ENCODE measurements at places on chromosomes 6 and 20.

DNA sequence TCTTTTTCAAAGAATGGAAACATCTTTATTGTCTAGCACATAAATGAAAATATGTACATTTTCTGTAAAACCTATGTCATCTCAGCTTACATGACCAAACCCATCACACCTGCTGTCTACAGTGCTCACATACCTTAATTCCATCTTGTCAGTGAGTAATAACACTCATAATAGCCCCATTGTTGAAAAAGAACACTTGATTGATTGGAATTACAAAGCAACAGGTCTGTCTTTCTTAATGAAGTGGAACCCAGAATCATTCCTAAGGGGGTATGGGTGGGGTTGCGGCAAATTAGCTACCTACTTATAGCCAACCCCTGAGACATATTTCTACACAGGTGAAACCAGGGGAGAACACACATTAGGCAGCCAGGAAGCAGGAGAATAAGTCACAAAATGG, 20.2 kb downstream of the ADGRF4 start:
- no peak for DNase-seq

DNA sequence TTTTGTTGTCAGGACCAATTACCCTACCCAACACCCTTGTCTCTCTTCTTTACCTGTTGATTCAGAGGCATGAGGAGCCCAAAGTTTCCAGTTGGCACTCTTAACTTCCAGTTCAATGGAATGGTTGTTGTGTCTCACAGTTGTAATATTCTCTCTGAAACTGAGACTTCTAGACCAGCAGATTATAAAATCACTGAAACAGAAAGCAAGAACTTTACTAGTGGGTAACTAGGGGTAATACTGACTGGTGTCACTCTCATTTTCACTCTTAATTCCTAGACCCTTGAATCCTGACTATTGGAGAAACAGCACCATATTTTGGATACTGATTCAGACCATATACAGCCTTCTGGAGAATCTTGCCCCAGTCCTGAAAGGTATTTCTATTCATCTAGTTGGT, 140.2 kb upstream of the MMS22L start:
- DNase-seq = no peak

- DNase-seq = no peak
These were observed 4.9 kb downstream of the ECI2 start for GRCh38 chr6:4130357-4130987.

GRCh38 chr6:45946352-45946751, 69.3 kb downstream of the CLIC5 start:
- DNase-seq = no peak

DNA sequence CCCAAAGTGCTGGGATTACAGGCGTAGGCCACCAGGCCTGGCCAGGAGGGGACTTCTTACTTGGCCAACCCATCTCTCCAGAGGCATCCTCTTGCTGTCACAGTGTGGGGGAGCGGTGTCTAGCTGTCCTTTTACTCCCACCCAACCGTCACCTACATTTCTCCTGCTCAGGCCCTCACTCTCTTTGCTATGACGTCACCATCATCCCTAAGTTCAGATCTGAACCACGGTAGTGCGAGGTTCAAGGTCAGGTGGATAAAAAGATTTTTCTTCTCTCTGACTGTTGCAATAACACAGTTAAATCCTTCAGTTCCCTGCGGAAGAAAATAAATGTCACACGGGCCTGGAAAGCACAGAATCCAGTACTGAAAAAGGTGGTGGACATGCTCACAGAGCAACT, 7.3 kb upstream of the RAET1L start:
- no peak for DNase-seq

GRCh38 chr6:162294029-162294428, 433.5 kb downstream of the PRKN start:
- no peak for DNase-seq

DNA sequence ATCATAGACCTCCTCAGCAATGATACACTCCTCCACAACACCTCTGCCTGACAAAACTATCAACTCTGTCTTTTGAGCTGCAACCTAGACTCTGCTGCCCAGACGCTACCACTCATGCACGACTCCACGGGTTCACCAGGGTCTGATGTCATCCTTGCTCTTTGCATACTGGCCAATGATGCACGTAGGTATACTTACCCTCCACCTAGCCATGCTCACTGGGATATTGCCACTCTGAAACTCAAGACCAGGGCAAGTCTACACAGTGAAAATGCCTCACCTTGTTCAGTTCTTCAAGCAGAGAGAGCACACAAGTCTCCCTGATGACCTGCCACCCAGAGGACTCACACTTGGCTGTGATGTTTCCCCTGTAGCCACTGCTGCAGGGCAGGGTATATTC, 27.7 kb downstream of the ADGRF1 start:
- no peak for DNase-seq

All from stimulated activated CD8-positive, alpha-beta memory T cell treated with anti-CD3 and anti-CD28 coated beads, Interleukin-7, amount 100 ng/mL, for 24 hours (primary cell).